ENCODE measurements at places on chromosomes 13 and 19.

DNA sequence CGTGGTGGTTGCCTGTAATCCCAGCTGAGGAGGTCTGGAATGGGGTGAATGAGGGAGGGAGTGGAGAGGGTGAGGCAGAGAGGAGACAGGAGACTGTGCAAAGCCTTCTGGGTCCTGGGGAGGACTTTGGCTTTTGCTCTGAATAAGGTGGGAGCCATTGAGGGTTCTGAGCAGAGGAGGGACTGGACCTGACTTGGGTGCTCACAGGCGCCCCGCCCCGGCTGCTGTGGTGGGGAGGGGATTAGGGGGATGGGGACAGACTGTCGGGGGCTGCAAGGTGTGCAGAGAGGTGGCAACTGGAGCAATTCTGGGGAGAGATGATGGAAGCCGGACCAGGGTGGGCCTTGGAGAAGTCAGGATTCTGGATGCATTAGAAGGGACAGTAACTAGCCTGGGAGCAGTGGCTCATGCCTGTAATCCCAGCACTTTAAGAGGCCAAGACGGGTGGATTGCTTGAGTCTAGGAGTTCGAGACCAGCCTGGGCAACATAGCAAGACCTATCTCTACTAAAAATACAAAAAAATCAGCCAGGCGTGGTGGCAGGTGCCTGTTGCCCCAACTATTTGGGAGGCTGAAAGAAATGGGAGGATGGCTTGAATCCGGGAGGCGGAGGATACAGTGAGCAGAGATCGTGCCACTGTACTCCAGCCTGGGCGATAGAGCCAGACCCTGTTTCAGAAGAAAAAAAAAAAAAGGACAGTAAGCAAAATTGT lies 16.1 kb upstream of the NANOS3 start:
- no peak for DNase-seq

GRCh38 chr13:29171244-29171643 lies 351.1 kb downstream of the MTUS2 start:
- DNase-seq, result no peak

- DNase-seq, result no peak
These were observed 75.6 kb downstream of the MIPEP start for GRCh38 chr13:23813635-23814034.

DNA sequence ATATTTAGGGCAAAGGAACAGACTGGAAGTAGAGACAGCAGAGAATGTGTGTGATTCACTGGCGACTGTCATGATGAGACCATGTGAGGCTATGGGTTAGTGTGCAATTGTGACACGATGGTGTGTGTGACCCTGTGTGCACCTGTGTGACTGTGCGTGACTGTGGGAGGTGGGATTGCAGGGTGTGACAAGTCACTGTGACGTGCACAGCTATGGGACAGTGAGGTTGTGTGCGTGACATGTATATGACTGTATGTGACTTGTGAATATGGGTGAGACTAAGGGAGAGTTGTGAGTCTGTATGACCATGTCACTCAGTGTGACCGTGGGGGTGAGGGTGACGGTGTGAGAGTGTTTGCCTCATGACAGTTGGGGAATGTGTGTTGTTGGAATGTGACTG lies 3.4 kb upstream of the GIPR start:
- DNase-seq, result no peak

GRCh38 chr13:45546410-45546765 lies 69.2 kb downstream of the ERICH6B start:
- DNase-seq, result no peak

Data from CD4-positive, alpha-beta T cell treated with Interleukin-6 for 4 hours (primary cell).